ENCODE measurements at places on chromosomes 1 and 21.

DNA sequence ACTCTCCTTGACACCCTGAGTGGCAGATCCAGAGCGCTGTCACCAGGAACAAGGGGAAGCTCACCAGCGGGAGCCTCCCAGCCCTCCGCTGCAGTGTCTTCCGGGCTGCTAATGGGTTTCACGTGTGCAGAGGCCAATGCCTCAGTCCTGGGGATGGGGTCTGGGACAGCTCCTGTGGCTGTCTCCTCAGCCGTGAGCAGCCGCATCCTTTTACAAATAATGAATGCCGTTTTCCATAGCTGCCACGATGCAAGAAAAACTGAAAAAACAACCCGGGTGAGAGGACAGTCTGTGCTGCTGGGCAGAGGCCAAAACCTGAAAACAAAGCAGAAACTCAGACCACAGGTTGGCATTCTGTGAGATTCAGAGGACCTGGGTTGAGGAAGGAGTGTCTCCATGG is 212.2 kb upstream of the RAB4A start:
- no peak for DNase-seq

GRCh38 chr1:199054694-199055093 is 415.9 kb downstream of the PTPRC start:
- no peak for DNase-seq

GRCh38 chr1:193730017-193730416 is 543.6 kb upstream of the B3GALT2 start:
- no peak for DNase-seq

GRCh38 chr1:235266967-235267366 is 61.0 kb downstream of the ARID4B start:
- DNase-seq: no peak

DNA sequence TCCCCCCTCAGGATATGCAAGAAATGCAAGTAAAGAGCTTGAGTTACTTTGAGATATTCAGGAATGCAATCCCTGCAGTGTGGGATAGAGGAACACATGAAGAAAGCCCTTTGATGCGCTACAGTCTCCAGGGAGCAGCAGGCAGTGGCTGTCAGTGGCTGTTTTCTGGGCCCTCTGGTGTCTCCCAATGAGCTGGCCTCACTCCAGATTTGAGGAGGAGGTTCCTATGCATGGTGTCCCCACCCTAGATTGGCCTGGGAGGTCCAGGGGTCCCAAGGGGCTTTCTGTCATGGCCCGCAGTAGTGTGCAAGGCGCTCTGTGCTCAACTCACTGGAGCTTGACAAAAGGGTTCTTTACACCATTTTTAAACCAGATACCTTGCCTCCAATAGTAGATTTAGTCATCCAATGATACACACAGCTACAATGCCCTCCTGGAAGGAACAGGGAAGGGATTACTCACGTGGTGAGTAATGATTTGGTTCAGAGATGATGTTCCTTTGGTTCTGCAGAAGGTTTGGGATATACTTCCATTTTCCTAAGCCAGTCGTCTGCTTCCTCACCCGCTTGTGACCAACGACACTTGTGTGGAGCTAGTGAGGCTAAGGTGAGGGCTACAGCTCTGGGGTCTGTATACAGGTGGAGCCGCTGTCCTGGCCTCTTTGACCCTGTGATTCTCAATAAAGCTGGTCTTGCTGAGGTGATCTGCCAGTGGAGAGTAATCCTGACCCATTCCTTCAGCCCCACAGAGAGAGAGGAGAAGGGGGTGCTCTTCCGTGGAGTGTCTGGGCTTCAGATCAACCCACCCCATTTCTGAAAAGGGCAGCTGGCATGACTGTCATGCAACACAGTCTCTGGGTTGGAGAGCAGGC is 6.6 kb downstream of the BATF3 start:
- DNase-seq: no peak

DNA sequence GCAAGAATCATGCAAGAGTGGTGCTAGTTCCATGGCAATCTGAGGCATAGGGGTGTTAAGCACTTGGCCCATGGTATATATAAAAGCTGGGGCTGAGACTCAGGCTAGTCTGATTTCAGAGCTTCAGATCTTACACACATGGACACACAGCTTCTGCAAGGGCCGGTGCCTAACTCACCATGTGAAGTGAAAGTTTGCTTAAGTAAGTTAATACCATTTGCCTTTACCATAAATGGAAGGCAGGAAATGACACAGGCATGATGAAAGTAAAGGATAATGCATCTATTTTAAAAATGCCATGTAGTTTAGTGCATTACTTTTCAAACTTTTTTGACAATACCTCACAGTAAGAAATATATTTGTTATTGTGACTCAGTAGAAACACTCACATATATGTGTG is 122.6 kb downstream of the KCNJ6 start:
- no peak for DNase-seq

DNA sequence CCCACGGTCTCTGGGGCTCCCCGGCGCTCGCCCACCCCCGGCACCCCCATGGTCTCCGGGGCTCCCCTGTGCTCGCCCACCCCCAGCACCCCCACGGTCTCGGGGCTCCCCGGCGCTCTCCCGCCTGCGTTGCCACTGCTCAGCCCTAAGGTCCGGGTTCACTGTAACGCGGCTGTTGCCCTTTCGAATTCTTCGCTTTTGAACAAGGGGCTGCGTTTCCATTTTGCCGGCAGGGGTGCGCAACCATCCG is 5.2 kb upstream of the FTCD start:
- DNase-seq: no peak

DNA sequence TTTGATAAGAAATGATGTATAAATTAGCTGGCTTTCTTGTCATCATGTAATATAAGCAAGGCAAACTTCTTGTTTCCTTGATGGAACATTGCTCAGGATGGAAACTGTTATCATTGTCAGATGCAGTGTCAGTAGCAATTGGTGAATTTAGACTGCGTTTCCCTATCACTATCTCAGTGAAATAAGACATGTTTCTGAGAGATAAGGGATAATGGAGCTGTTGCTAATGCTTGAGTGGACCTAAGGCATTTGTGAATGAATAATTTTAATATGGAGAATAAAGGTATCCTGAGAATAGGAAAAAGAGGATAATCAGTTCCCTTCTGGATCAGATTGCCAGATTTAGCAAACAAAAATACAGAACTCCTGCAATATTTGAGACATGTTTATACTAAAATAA is 160.9 kb downstream of the HLX start:
- DNase-seq: no peak

- no peak for DNase-seq
Observed at GRCh38 chr1:179264507-179264906, 29.1 kb upstream of the SOAT1 start.

- no peak for DNase-seq
Observed at GRCh38 chr1:12473596-12474362, 144.2 kb downstream of the DHRS3 start.

GRCh38 chr1:61087571-61087970 is 5.2 kb downstream of the NFIA start:
- no peak for DNase-seq

DNA sequence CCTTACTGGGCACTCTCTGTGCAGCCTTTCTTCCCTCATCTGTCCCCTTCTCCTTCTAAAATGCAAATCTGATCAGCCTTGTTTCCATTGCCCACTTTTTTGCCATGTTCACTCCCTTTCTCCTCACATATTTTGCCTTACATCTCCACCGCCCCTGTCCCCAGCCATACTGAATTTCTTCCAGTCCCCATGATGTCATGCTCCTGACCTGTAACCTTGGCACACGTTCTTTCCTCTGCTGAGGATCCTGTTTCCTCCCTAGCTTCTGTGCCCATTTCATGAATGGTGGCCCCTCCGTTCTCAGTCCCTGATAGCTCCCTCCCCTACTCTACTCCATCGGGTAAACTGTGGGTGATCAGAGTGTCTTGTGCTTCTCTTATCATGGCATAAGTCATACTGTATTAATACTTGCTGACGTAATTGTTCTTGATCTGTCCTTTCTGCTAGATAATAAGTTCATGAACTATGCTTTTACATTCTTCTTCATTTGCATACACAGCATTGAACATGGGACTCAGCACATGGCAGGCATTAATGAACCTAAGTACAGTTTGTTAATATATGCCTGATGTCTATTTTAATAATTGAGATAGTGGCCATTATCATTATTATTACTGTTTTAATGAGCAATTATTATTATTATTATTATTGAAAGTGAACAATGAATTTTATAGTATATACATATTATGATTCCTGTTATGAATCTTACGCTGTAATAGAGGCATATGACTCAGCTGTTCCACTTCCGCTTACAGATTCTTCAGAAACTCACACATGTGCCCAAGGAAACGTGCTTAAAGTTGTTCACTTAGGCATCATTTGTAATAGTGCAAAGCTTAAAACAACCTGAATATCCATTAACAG is 28.5 kb downstream of the MAP3K21 start:
- DNase-seq: peak; percentile 10

DNA sequence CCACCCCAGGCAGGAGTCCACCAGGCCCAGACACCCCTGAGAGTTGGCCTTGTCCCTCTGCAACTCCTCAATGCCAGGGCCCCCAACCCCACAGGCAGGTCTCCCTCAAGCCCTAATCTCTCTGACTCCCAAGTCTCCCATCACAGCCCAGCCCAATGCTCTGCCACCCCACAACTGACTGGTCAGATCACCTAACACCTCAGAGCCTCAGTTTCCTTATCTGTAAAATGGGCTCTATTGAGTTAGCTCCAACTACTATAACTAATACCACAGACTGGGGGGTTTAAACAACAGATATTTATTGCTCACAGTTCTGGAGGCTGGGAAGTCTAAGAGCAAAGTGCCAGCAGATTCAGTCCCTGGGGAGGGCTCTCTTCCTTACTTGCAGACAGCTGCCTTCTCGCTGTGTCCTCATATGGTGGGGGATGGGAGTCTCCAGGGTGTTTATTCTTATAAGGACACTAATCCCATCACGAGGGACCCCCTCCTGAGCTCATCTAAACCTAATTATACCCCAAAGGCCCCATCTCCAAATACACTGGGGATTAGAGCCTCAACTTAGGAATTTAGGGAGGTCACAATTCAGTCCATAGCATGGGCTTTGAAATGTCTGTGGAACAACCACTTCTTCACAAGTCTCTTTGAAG is 34.9 kb upstream of the ZC3H12A start:
- no peak for DNase-seq

GRCh38 chr1:119083479-119083878 is 57.0 kb downstream of the WARS2 start:
- DNase-seq: no peak

GRCh38 chr1:14371771-14372497 is 226.6 kb upstream of the KAZN start:
- DNase-seq: no peak

GRCh38 chr1:95040032-95040525 is 32.7 kb downstream of the ALG14 start:
- no peak for DNase-seq

- DNase-seq: no peak
Observed at GRCh38 chr1:175313672-175314225, 121.2 kb upstream of the KIAA0040 start.

DNA sequence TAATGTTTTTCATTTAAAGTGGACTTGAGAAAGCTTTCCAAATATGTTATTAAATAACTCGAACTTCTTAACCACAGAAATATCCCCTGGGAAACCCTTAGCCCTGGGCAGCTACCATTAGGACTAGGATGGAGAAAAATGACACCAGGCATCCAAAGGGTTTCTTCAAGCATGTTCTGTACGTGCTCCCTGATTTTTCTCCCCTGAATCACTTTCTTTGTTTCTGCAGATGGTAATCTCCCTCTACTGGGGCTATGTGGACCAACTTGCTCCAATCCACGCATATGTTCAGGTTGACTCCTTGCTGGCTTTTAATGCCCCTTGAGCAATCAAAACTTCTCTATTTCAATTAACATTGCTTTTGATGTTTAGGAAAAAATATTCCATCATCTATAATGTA is 312.7 kb upstream of the C1orf87 start:
- no peak for DNase-seq

DNA sequence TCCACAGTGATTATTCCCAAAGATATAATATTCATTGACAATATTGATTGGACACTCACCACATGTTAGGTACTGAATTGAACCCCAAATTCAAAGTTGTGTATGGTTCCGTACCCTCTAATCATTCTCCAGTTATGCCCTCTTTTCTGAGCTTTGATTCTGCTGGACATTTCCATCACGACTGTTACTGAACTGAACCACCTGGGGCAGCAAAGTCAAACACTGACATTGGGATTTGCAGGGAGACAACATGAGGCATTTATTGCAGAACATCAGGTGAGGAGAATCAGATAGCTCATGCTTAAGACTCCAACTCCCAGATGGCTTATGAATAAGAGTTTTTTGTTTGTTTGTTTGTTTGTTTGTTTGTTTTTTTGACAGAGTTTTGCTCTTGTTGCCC is 420.9 kb downstream of the DISC1 start:
- DNase-seq: no peak

DNA sequence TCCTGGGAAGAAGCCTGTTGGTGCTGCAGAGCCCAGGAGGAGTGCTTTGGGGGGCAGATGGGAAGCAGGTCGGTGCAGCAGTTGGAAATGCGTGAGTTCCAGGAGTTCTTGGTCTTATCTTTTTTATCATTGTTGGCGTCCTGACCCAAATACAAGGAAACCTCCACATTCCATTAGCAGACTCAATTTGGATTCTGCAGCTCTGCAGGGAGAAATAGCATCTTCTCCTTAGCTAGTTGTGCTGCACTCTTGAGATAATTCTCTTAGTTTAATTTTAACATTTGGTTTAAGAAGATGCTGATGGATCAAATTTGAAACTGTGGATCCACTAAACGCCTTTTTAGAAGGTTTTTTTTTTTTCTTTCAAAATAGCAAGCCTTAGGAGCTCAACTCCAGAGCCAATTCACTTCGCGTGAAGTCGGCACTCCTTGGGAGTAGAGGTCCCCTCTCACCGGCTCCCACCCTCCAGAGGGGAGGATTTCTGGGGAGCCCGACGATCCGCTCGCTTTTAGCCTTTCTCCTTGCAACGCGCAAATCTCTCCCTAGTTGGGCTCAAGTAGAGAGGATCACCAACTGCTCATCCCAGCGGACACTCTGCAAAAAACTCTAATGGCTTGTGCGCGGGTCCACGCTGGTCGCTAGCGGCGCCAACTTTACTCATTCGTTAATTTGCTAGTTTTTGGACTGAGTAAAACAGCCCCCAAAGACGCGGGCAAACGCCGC is 1.3 kb downstream of the PLD5 start:
- DNase-seq: no peak

DNA sequence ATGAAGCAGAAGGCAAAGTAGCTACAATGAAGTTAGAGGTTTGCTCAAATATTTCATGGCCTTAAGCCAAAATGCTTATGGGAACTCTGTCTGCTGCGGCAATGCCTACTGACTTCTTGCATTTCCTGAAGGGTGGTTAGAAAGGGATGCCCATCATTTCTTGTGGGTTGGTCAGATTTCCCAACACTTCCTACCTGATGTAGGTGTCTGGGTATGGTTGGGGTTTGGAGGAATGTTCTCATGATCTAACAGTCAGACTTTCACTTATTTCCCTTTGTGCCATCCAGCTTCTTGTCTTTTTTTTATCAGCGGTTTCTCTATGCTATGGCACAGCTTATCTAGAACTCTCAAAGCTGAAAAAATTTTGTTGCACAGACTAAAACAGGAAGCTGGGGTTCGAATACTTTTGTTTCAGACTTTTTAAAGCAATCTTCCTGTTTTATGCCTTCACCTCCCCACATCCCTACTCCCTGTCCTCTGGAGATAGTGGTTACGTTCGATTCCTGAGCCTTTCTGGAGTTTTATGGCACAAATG is 307.7 kb downstream of the USP25 start:
- no peak for DNase-seq
